ENCODE measurements at places on chromosomes 3 and 15. TPM values are rescaled to one million over a fixed set of nuclear protein-coding genes. Genes with fewer than 3 reads are reported as not detected.

- H3K4me1 ChIP-seq, result no peaks in the 10 kb centered on the region
- H3K27ac ChIP-seq, result no peak overlapping the region
- H3K4me3 ChIP-seq, result no peak overlapping the region
- no peaks in the 10 kb centered on the region for H3K27me3 ChIP-seq
Measured at GRCh38 chr3:54279005-54279583, 156.7 kb downstream of the CACNA2D3 start.

DNA sequence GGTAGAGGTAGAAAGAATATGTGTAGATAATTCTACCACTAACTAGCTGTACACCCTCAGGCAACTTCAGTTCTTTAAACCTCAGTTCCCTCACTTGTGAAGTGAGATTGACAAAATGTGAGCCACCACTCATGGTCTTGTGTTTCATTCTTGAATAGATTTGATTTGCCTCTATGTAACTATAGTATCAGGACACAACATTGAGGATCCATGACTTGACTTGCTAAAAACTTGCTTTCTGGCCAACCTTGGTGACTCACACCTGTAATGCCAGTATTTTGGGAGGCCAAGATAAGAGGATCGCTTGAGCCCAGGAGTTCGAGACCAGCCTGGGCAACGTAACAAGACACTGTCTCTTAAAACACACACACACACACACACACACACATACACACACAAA, 115.8 kb upstream of the FLNB start:
- no peaks in the 10 kb centered on the region for H3K4me1 ChIP-seq
- H3K36me3 ChIP-seq, result peaks cover 3% of the 10 kb centered on the region
- no peak overlapping the region for H3K27ac ChIP-seq
- DNase-seq, result peak; percentile 55
- H3K27me3 ChIP-seq, result no peaks in the 10 kb centered on the region

- H3K36me3 ChIP-seq, result no peaks in the 10 kb centered on the region
- DNase-seq, result no peak
- H3K27me3 ChIP-seq, result no peaks in the 10 kb centered on the region
- no peak overlapping the region for H3K27ac ChIP-seq
Measured at GRCh38 chr3:124298301-124298700, 306.4 kb upstream of the ROPN1 start.

- no peaks in the 10 kb centered on the region for H3K36me3 ChIP-seq
- peaks cover 5% of the 10 kb centered on the region for H3K4me1 ChIP-seq
- no peak overlapping the region for H3K4me3 ChIP-seq
- H3K27ac ChIP-seq, result no peak overlapping the region
- H3K27me3 ChIP-seq, result no peaks in the 10 kb centered on the region
Measured at GRCh38 chr3:89560568-89560967, 453.1 kb downstream of the EPHA3 start.

DNA sequence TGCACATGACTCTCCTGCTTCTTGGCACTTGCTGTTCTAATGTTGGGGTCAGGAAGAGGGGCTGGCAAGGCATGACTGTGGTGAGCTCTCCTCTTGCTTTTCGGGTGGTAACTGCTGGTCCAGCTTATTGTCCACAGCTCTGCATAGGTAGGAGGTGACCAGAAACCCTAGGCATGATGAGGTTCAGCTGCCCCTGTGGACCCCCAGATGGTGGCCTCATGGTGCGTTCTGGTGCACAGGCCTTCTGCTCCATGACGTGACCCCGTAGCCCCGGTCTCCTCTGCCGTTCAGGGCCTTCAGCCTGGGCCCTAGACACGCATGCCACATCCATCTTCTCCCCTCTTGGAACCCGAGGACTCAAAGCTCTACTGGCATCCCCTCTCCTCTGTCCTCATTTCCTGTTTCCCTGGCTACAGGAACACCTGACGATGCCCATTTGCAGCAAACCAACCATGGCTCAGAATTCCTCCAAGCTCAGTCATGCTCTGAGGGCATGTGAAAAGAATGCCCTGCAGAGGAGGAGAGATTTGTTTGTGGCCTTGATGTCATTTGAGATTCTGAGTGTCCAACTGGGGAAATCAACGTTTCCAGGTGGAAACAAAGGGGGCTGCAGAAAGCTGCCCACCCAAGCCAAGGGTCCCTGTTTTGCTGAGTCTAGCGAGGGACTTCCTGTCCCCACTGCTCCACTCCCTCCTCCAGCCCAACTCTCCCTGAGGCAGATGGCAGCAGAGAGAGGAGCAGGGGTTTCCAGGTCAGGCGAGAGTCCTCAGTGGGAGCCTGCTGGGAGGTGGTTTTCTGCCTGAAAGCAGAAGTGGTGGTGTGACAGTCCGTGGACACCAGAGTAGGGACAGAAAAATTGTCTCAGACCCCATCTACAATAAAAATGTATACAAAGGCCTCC, 198.7 kb upstream of the LYSMD4 start:
- H3K27me3 ChIP-seq, result no peaks in the 10 kb centered on the region
- no peaks in the 10 kb centered on the region for H3K36me3 ChIP-seq
- no peak overlapping the region for H3K27ac ChIP-seq
- H3K4me3 ChIP-seq, result no peak overlapping the region
- DNase-seq, result peak; percentile 28
- peaks cover 10% of the 10 kb centered on the region for H3K4me1 ChIP-seq

DNA sequence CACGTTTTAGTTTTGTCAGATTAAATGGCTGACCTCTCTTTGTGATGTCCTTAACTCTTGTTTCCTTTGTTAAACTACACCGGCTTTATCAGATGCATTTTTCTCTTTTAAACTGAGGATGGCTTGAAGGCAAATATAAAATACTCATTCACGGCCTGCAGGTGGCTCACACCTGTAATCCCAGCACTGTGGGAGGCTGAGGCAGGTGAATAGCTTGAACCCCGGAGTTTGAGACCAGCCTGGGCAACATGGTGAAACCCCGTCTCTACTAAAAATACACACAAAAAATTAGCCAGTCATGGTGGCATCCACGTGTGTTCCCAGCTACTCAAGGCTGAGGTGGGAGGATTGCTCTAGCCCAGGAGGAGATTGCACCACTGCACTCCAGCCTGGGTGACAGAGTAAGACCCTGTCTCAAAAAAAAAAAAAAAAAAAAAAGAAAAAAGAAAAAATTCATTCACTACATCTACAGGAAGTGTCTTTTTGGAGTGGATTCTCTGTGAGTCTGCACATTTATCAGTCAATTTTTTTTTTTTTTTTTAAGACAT, 34.7 kb upstream of the SACM1L start:
- no peak overlapping the region for H3K27ac ChIP-seq
- no peak overlapping the region for H3K4me3 ChIP-seq
- H3K27me3 ChIP-seq, result no peaks in the 10 kb centered on the region
- no peaks in the 10 kb centered on the region for H3K36me3 ChIP-seq
- no peak for DNase-seq

GRAMD2A gene
- total RNA-seq, result 0.77 TPM

GRCh38 chr3:178146406-178146831, 389.8 kb upstream of the KCNMB2 start:
- no peak overlapping the region for H3K4me3 ChIP-seq
- H3K36me3 ChIP-seq, result no peaks in the 10 kb centered on the region
- no peaks in the 10 kb centered on the region for H3K27me3 ChIP-seq
- peak; percentile 10 for DNase-seq
- no peak overlapping the region for H3K27ac ChIP-seq
- no peaks in the 10 kb centered on the region for H3K4me1 ChIP-seq

- H3K27ac ChIP-seq, result no peak overlapping the region
- peak; percentile 58 for DNase-seq
- peaks cover 63% of the 10 kb centered on the region for H3K27me3 ChIP-seq
Measured at GRCh38 chr15:74127255-74127953, 3.0 kb upstream of the ISLR2 start.

MORC1 gene
- total RNA-seq, result not detected

Data from astrocyte (in vitro differentiated cells and primary cell).